ENCODE measurements at places on chromosomes 4 and X.

DNA sequence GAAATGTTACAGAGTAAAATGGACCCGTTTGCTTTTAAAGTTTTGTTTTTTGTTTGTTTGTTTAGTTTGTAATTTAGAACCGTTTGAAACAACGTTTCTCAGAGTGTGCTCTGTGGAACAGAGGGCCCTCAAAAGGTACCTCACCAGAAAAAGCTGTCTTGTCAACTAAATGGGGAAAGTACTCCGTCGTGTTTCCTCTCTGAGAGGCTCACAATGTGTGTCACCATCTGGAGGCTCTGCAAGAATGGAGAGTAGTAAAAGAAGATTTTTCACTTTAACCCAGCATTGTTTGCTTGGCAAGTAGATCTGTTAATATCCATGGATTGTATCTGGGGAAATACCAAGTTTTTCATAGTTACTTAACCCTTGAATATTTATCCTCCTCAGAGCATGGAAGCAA, 1.5 kb upstream of the ENPEP start:
- no peak for DNase-seq

DNA sequence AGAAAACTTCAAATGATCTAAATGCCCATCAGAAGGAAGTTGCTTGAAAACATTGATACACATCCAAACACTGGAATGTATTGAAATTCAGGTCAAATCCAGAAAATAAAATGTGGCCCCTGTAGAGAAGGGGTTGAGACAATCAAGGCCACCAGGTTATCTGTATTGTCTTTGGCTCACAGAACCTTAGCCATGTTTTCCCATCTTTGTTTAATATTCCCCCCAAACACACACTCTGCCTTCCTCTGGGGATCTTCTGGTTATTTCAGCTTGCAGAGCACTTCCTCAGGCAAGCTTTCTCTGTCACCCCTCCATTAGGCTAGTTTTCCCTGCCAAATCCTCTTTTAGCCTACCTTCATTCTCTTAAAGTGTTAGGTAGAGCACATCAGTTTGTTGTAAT, 30.5 kb downstream of the PAGE2 start:
- DNase-seq, result no peak

DNA sequence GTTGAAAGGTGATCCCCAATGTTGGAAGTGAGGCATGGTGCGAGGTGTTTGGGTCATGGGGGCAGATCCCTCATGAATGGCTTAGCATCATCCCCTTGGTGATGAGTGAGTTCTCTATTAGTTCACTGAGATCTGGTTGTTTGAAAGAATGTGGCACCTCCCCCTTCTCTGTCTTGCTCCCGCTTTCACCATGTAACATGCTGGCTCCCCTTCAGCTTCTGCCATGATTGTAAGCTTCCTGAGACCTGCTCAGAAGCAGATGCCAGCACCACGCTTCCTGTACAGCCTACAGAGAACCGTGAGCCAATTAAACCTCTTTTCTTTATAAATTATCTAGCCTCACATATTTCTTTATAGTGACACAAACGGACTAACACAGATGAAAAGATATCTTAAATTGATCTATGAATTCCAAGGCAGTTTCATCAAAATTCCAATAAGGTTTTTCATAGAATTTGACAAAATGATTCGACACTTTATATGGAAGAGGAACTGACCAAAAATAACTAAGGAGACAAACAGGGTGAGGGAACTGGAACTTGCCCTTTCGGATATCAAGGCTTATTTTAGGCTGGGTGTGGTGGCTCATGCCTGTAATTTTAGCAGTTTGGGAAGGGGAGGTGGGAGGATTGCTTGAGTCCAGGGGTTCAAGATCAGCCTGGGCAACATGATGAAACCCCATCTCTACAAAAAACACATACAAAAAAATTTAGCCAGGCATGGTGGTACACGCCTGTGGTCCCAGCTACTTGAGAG, 56.9 kb upstream of the OGT start:
- no peak for DNase-seq

- DNase-seq, result no peak
Measured at GRCh38 chr4:8283161-8283560, 13.6 kb downstream of the HTRA3 start.

- DNase-seq, result no peak
Measured at GRCh38 chr4:68176500-68176899, 46.8 kb upstream of the TMPRSS11F start.

DNA sequence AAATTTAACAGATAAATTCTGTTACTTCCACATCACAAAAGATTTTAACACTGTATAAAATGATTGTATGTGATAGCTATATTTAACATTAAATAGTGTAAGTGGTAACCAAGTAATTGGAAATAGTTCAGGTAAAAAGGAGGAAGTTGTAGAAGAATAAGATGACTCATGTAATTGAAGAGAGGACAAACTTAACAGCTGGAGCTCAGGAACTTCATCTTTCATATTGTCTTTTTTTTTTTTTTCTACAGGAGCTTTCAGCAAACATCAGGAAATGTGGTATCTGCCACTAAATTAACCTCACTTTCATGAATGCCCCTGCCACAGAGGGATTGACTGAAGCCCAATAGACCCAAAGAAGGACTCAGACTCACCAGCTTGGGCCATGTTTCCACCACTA, 188.4 kb upstream of the VEGFC start:
- DNase-seq, result no peak

Data from stimulated activated CD8-positive, alpha-beta memory T cell treated with anti-CD3 and anti-CD28 coated beads, Interleukin-4, amount 100 ng/mL, for 4 hours (primary cell).